ENCODE measurements at places on chromosomes 6 and 20.

- DNase-seq = no peak
Measured at GRCh38 chr20:51569815-51570738, 27.6 kb upstream of the NFATC2 start.

GRCh38 chr20:58485393-58485792, 29.8 kb downstream of the APCDD1L start:
- DNase-seq = no peak

GRCh38 chr6:87498048-87498447, 25.3 kb downstream of the SLC35A1 start:
- no peak for DNase-seq

DNA sequence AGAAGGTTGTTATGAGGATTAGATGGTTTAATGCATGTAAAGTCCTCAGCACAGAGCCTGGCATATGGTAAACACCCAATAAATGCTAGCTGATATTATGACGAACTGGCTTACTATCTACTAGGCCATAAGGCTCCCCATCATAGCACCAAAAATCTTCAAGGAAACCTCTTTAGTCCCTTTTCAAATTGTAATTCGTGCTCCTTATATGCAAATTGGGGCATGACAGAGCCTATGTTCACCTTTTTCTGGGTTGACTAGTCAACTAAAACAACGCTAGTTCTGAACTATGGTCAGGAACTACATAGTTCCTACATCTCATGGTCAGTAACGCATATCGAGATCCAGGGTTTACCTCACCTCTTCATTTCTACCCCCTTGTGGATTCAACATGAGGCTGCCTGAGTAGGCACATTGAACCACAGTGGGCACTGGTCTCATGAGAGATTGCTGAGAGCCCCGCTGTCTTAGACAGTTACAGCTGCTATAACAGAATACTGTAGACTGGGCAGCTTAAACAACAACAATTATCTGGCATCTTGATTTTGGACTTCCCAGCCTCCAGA, 97.2 kb upstream of the TNFAIP3 start:
- no peak for DNase-seq

DNA sequence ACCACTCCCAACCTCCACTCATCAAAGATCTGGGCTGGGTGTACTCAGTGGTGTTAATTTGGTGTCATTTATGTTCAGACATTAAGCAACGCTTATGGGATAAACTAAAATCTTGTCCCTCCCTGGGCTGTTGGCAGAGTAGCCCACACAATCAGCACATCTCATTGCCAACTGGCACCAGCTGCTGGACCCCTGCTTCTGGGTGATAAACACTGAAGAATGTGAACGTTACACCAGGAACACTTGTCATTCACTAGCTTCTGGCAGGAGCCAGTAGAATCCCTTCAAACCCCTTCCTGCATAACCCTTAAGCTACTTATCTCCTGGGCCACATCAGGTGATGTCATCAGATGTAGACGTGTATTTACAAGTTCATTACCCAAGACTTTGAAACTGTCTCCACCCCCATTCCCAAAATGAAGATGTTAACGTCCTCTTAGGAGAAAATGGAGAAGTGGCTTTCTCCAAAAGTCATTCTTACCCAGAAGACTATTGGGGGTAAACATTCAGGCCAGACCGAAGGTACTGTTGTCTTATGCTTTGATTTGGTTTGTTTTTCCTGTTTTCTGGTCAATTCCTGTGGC, 107.8 kb upstream of the CD93 start:
- DNase-seq = no peak

DNA sequence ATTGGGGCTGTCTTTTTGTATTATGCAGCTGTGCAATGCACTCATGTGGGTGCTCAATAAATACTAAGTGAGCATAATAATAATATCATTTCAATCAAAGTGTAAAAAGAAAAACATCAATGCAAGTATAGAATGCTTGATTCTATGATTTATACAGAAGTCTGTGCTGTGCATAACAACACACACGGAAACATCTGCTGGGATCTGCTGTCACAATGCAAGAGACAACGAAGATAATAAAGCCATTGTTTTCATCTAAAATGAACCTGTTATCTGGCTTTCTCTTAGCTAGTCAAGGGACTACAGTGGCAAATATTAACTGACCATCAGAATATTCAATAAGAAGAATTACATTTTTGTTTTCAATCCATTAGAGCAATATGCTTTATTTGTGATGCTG, 1156.9 kb upstream of the MAP3K7 start:
- DNase-seq = no peak

DNA sequence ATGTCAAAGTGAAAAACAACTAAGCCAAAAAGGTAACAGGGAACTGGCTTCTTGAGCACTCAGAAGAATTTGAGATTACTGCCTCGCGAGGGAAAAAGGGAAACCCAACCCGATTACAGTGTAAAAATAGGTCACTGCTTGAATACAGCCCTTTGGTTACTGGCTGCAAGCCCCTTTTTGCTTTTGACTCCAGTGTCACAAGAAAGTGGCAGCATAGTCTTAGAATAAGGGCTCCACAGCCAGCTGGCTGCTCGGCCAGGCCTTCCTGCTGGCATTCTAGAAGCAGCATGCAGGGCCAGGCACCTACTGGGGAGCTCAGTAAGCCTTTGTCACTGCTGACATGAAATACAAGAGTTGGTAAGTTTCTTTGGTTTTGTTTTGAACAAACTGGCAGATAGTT, 83.0 kb downstream of the ZHX3 start:
- DNase-seq = no peak

DNA sequence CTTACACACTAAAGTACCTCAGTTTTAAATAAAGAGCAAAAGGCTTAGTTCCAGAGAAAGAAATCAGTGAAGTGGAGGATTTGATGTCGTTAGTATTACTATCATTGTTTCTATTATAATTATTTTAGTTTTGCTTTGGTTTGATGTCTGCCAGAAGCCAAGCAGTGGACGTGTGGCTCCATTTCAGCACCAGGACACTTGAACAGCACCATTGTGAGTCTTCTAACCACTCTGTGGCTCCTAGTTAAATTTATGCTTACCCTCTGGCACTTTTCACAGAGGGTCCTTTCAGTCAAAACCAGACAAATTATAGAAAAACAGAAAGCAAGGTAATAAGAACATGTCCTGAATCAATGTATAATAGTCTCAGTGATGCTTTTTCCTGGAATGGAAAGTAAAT, 3.4 kb downstream of the COL9A1 start:
- DNase-seq = no peak

DNA sequence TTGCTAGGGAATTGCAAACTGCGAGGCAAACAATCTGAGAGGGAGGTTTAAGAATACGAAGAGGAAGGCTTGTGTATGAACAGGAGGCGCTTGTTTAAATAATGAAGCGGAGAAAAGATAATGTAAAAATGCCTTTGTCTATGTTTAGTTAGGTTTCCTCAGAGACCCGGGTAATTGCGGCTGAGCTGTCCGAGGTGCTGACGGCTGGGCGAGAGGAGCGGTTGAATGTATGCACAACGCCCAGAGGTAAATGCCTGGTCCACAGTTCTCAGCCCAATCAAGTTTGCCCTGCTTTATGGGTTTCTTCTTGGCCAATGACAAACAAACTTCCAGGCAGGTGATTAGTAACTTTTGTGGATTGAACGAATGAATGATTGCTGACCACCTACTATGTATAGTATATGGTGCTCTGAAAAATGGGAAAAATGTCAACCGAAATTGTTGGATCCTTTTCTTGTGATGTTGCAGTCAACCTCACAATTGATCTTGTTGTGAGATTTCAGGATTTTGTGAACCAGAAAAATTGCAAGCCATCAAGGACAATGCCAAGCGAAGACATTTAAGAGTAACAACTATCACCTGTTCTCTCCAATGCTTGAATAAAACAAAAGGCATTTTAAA, 38.3 kb upstream of the SLC32A1 start:
- DNase-seq = no peak

All from activated CD4-positive, CD25-positive, alpha-beta regulatory T cell (primary cell).